Pulmonary artery endothelial cell (primary cell): ENCODE measurements at places on chromosomes 1 and 21.

GRCh38 chr1:154998818-154999570 is 3.6 kb upstream of the ZBTB7B start:
- no peak for DNase-seq

GRCh38 chr1:222898191-222898527 is 83.3 kb downstream of the DISP1 start:
- DNase-seq, result no peak

GRCh38 chr1:112894561-112895011 is 61.4 kb downstream of the SLC16A1 start:
- DNase-seq, result no peak

- no peak for DNase-seq
These were observed 369.1 kb downstream of the SIPA1L2 start for GRCh38 chr1:232260861-232261260.
